ENCODE measurements at places on chromosomes 13 and 19.

DNA sequence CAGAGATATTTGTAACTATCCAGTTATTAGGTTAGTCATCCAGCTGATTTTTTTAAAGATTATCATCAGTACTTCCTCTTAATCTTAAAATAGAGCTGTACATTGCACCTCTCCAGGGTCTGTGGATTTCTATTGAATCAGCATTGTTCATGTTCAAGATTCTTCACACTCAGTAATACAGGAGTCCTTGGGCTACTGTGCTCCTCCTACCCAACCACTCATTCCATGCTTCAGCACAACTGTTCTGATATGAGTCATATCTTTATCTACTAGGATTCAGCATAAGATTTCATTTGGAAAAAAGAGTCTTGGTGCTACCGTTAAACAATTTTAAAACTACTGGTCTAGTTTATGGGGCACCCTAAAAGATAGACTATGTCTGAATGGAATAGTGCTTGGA is 357.8 kb downstream of the DCT start:
- peak; percentile 17 for DNase-seq

DNA sequence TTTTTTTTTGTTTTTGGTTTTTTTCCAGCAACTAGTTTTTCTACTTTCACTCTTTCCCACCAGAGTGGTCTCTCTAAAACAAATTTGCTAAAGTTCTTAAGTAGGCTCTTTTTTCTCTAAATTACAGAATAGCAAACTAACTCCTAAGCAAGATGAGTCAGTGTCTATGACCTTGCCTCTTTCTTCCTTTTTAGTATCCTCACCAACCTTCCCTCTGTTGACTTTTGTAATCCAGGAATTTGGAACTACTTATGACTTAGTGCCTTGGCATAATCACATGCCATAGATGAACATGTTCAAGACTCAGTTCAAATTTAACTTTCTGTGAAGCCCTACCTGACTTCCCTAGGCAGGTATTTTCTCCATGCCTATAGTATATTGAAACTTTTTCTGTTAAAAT is 32.3 kb upstream of the AKAP11 start:
- DNase-seq, result no peak

- DNase-seq, result no peak
Measured at GRCh38 chr13:113157206-113157928, 1.1 kb upstream of the PROZ start.

DNA sequence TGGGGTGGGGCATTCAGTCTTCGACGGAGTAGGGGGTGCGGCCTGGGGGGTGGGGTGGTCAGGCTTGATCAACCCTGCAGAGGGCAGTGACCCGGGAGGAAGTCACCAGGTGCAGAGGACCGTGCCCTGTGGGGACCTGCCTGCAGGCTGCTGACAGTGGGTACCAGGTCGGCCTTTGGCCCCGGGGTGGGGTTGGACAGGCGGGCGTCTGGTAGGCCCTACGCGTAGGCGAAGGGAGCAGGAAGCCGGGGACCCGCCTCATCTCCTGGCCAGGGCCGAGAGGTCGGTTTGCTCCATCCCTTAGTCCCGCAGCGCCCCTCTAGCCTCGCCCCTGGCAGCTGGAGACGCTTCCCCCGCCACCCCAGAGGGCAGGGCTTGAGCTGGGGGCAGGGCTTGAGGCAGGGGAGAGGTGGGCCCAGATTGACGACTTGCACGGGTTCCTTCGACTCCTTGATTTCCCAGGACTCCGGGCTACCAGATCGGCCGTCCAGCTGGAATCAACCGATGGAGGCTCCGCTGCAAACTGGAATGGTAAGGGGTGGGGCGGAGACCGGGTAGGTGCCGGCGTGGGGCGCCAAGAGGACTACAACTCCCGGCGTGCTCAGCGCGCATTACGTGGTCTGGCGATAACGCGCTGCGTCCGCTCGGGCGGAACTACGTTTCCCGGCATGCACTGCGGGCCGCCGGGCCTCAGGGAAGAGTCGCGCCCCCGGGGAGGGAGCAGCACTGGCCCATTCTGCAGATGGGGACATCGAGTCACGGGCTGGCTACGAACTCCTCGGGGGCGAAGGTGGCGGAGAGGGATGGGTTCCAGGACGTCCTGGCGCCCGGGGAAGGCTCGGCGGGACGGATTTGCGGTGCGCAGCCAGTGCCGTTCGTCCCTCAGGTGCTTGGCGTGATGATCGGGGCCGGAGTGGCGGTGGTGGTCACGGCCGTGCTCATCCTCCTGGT is at the start of gene PNPLA6:
TSS of gene PNPLA6 (plus strand) at position 671 of the 951 bp plus-strand sequence. CDS start at position 743, 72 bp downstream.
- DNase-seq, result peak; percentile 80

DNA sequence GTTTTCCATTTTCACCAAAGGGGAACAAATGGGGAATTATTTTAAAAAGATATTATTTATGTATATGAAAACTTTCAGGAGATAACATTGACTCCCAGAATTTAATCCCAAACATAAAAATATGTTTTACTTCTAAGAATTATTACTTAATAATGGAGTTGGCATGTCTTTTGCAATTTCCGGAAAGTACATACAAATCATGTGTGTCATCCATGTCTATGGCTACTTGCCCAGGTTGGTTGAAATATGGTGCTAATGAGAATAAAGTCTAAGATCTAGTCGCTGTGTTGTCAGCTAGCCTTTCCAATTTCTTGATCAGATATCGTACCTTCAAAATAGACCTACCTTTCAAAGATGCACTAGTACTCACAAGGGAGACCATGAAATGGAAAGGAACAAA is 1003.2 kb upstream of the PCDH20 start:
- DNase-seq, result no peak

GRCh38 chr13:73079359-73079758 is 20.6 kb downstream of the KLF5 start:
- DNase-seq, result no peak

Data from hematopoietic multipotent progenitor cell (in vitro differentiated cells).